ENCODE measurements at places on chromosomes 5 and 9.
A peak's percentile ranks its signal among the peaks of the same experiment; 100 is the strongest.

DNA sequence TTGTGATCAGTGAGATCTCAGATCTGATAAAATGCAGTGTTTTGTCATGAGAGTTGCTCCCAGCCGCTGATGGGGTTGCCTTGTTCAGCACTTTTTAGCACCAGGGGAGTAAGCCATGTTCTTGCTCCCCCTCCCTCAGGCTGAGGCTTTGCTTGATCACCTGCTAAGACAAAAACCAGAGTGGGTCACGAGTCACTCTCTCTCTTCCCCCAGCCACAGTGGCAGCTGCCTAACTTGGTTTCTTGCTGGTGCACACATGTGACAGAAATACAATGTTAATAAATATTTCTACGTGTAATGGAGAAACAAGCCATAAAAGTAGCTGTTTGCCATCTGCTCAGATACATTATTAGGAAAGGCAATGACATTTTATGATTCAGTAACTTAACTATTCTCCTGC is 212.4 kb upstream of the DMRT1 start:
- H3K27ac ChIP-seq, result no peak overlapping the region
- H3K4me3 ChIP-seq, result no peak overlapping the region
- no peaks in the 10 kb centered on the region for H3K36me3 ChIP-seq
- no peaks in the 10 kb centered on the region for H3K27me3 ChIP-seq

GRCh38 chr5:111649516-111649915 is 107.5 kb downstream of the NREP start:
- H3K27me3 ChIP-seq, result no peaks in the 10 kb centered on the region
- no peak overlapping the region for H3K4me3 ChIP-seq
- no peak for DNase-seq
- no peaks in the 10 kb centered on the region for H3K4me1 ChIP-seq
- no peaks in the 10 kb centered on the region for H3K36me3 ChIP-seq

GRCh38 chr5:132428484-132429462 is 59.3 kb downstream of the SLC22A5 start:
- H3K4me1 ChIP-seq, result peaks cover 58% of the 10 kb centered on the region
- no peak overlapping the region for H3K4me3 ChIP-seq
- H3K27me3 ChIP-seq, result no peaks in the 10 kb centered on the region
- no peak overlapping the region for H3K27ac ChIP-seq

GRCh38 chr9:4172731-4173130 is 127.1 kb downstream of the GLIS3 start:
- H3K36me3 ChIP-seq, result no peaks in the 10 kb centered on the region
- H3K4me1 ChIP-seq, result no peaks in the 10 kb centered on the region
- H3K4me3 ChIP-seq, result no peak overlapping the region
- no peak overlapping the region for H3K27ac ChIP-seq

DNA sequence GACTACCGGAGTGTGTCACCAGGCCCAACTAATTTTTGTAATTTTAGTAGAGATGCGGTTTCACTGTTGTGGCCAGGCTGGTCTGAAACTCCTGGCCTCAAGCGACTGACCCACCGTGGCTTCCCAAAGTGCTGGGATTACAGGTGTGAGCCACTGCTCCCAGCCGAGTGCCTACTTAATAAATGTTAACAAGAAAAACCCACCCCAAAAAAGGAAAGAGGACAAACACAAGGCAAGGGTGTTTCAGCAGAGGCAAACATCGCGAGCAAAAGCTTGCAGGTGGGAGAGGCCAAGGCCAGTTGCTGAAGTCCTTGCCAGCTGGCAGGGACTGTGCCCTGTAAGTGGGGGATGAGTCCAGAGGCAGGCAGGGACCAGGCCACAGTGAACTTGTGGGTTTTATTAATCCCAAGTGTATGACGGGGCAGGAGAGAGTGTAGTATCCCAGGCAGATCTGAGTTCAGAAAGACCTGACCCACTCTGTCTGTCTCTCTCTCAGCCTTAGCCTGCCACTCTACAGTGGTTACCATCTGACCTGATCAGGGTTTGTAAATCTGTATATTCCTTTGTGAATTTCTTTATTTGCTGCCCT is 6.4 kb upstream of the FPGS start:
- H3K27ac ChIP-seq, result no peak overlapping the region
- H3K4me1 ChIP-seq, result peaks cover 23% of the 10 kb centered on the region
- no peak for DNase-seq

- peak; percentile 89 for DNase-seq
- no peaks in the 10 kb centered on the region for H3K36me3 ChIP-seq
- H3K27ac ChIP-seq, result peak overlapping the region; percentile 24
- no peaks in the 10 kb centered on the region for H3K27me3 ChIP-seq
These were observed 60.9 kb upstream of the IL17B start for GRCh38 chr5:149439899-149440542.

DNA sequence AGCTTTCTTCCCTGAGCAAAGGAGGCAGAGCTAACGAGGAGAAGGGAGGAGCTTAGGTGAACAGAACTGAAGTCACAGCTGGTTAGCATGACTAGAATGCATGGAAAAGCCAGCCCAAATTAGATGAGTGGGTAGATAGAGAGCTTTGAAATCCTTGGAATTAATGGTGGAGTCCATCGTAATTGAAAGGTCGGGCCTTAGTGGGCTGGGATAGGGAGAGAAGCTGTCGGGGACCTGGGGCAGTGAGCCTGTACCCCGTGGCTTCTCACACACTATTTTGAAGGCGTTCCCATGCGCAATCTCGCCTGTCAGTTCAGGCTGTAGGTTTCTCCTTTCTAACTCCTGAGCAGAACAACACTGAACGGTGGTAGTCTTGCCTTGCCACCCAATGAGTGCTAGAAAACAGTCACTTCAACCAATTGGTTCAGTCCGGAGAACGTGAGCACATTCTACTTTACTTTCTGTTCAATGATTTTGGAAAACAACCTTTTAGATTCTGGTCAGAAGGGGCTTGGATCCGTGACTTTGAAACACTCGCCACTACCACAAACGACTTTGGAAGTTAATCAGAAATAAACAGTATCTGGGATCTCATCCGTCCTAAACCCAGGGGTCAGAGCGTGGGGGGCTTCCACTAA is 655 bp upstream of the RAI14 start:
- H3K27ac ChIP-seq, result peak overlapping the region; percentile 63
- H3K4me1 ChIP-seq, result 0 out of 2 replicates have a peak, but pooled peaks cover 7% of the 10 kb centered on the region

DNA sequence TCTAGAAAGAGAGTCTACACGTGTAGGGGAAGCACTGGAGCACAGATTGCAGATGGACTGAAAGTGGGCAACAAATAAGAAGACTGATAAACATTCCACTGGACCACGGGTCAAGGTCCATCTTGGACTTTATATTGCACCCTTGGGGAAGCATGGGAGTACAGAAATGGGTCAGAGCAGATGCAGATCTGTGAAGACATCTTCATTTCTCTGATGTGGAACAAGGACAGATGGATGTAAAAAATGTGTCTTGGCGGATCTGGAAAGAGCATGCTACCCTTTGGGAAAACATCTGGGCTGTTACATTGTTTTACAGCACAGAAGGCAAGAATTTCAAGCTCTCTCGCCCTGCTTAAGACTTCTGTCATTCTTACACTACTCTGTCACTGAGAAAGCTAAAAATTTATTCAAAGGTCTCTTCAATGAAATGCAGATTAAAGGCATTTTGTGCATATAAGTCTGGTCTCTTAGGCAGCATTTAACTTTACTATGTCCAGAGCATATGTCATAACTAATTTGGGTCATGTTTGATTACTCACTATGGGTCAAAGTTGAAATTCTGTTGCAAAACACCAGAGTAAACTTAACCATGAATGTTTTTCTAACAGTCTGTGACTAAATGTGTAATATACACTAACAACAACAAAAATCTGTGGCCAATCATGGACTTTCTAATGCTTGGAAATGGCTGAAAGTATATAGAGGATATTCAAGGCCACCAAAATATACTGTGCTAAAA is 756.4 kb upstream of the DMAC1 start:
- H3K27ac ChIP-seq, result no peak overlapping the region
- DNase-seq, result no peak
- no peaks in the 10 kb centered on the region for H3K4me1 ChIP-seq
- H3K27me3 ChIP-seq, result no peaks in the 10 kb centered on the region
- no peaks in the 10 kb centered on the region for H3K36me3 ChIP-seq

DNA sequence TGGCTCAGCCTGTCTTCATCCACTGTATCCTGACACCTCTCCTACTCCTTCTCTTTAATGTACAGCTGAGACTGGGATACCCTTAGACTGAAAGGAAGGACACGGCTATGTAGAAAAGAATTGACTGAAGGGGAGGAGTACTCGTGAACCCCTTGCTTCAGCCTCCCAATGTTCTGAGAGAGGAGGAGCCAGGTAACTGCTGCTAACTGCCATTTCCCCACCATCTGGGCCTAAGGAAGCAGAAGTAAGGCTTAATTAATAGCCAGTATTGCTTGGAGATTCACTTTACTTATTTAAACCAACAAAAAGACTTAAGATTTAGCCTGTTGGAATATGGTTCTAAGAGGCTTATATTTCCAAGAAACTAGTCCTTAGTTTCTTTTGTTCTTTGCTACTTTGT is 18.8 kb upstream of the RGS3 start:
- no peaks in the 10 kb centered on the region for H3K36me3 ChIP-seq
- H3K4me3 ChIP-seq, result no peak overlapping the region
- peaks cover 3% of the 10 kb centered on the region for H3K4me1 ChIP-seq
- no peak overlapping the region for H3K27ac ChIP-seq
- no peak for DNase-seq

- H3K4me1 ChIP-seq, result no peaks in the 10 kb centered on the region
- no peak overlapping the region for H3K4me3 ChIP-seq
- H3K27ac ChIP-seq, result no peak overlapping the region
These were observed 914 bp upstream of the CD72 start for GRCh38 chr9:35618854-35619799.

- H3K4me3 ChIP-seq, result no peak overlapping the region
These were observed 66.1 kb downstream of the KIF24 start for GRCh38 chr9:34262971-34263370.

- no peak overlapping the region for H3K27ac ChIP-seq
- H3K4me1 ChIP-seq, result no peaks in the 10 kb centered on the region
- 0 out of 2 replicates have a peak, but pooled peaks cover 3% of the 10 kb centered on the region for H3K27me3 ChIP-seq
- no peaks in the 10 kb centered on the region for H3K36me3 ChIP-seq
- no peak overlapping the region for H3K4me3 ChIP-seq
These were observed 522 bp downstream of the BHMT start for GRCh38 chr5:79111960-79112702.

GRCh38 chr5:90632791-90633190 is 74.2 kb downstream of the ADGRV1 start:
- no peaks in the 10 kb centered on the region for H3K27me3 ChIP-seq
- no peaks in the 10 kb centered on the region for H3K36me3 ChIP-seq
- DNase-seq, result no peak

DNA sequence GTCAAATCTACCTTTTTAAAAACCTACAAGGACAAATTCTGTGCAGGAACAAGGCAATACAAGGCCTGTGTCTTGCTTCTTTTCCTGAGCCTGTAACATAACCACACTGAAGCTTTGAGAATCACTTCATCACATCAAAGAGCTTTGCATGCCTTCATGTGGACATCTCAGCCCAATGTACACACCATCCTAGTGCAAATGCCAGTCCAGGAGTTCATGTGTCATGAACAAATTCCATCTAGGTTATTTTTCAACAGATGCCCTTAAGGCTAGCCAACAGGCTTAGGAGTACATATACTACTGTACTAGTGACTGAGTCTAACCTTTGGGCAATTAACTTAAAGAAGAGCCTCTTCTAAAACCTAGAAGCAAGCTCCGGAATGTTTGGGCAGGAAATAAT is 106.4 kb downstream of the CDH10 start:
- no peak for DNase-seq
- no peaks in the 10 kb centered on the region for H3K27me3 ChIP-seq
- H3K27ac ChIP-seq, result no peak overlapping the region
- H3K36me3 ChIP-seq, result no peaks in the 10 kb centered on the region

DNA sequence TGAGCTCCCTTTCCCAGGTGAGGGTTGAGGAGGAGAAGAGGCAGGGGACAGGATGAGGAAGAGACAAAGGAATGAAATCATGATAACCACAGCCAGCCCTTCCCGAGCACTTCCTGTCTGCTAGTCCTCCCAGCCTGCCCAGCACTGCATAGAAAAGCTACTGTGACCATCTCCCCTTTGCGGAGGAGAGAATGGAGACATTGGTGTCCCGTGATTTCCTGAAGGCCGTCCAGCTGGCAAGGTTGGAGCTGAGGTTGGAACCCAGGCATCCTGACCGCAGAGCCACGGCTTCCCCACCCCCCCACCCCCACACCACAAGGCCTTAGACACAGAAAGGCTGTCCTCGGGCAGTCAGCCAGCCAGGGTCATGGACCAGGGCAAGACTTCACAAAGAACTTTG is 131.1 kb upstream of the ICE1 start:
- no peaks in the 10 kb centered on the region for H3K27me3 ChIP-seq
- H3K27ac ChIP-seq, result no peak overlapping the region
- peaks cover 9% of the 10 kb centered on the region for H3K4me1 ChIP-seq
- DNase-seq, result no peak
- no peaks in the 10 kb centered on the region for H3K36me3 ChIP-seq
- no peak overlapping the region for H3K4me3 ChIP-seq

DNA sequence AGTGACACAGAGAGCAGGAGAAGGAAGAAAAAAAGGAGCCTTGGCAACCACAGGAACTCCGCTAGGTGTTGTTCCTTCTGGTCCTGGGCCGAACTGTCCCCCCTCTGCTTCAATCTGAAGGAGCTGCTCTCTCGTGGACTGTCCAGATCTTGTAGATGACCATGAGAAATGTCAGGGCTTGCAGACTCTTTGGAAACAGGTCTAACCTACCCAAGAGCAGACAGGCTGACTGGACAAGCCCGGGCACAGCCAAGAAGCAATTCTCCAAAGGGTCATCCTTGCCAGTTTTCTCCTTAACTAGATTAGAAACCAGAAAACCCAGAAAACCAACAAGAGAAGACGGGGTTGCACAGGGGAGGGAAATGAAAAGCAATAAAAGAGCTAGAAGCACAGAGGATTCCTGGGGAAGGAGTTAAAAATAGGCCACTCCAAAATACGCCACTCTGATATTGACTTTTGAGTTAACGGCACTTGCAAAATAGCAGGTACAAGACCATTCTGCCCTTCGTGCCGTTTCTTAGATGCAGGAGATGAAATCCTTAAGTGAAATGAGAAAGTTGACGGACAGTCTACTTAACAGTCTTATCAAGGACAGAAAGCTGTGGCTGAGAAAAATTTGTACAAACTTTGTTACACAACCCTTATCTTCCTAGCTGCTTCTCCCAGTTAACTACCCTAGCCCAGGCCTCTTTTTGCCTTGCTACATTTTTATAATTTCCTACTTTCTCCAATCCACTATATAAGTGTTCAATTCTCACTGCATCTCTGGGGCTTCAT is 5.8 kb downstream of the GCNT4 start:
- H3K36me3 ChIP-seq, result peaks cover 29% of the 10 kb centered on the region
- no peak overlapping the region for H3K27ac ChIP-seq
- no peaks in the 10 kb centered on the region for H3K27me3 ChIP-seq
- H3K4me3 ChIP-seq, result no peak overlapping the region
- no peak for DNase-seq

- no peak overlapping the region for H3K27ac ChIP-seq
- no peaks in the 10 kb centered on the region for H3K27me3 ChIP-seq
- H3K4me1 ChIP-seq, result no peaks in the 10 kb centered on the region
- DNase-seq, result no peak
These were observed 68.0 kb downstream of the FREM1 start for GRCh38 chr9:14842269-14842668.

GRCh38 chr9:108865037-108865436 is 3.0 kb downstream of the ACTL7A start:
- no peak overlapping the region for H3K4me3 ChIP-seq
- no peak overlapping the region for H3K27ac ChIP-seq
- H3K36me3 ChIP-seq, result peaks cover under 1% of the 10 kb centered on the region
- no peaks in the 10 kb centered on the region for H3K27me3 ChIP-seq
- no peaks in the 10 kb centered on the region for H3K4me1 ChIP-seq

GRCh38 chr9:1013021-1013420 is 36.6 kb downstream of the DMRT3 start:
- no peaks in the 10 kb centered on the region for H3K27me3 ChIP-seq
- no peak overlapping the region for H3K4me3 ChIP-seq
- H3K4me1 ChIP-seq, result no peaks in the 10 kb centered on the region

- H3K27ac ChIP-seq, result no peak overlapping the region
- H3K4me3 ChIP-seq, result no peak overlapping the region
- H3K4me1 ChIP-seq, result no peaks in the 10 kb centered on the region
These were observed 56.7 kb downstream of the APC start for GRCh38 chr5:112794410-112794809.
